ENCODE measurements at places on chromosomes 11 and 22.

GRCh38 chr11:13009921-13010748 is 1.0 kb downstream of the RASSF10 start:
- DNase-seq = no peak

- DNase-seq = no peak
Observed at GRCh38 chr11:107564877-107565218, 687 bp downstream of the ALKBH8 start.

DNA sequence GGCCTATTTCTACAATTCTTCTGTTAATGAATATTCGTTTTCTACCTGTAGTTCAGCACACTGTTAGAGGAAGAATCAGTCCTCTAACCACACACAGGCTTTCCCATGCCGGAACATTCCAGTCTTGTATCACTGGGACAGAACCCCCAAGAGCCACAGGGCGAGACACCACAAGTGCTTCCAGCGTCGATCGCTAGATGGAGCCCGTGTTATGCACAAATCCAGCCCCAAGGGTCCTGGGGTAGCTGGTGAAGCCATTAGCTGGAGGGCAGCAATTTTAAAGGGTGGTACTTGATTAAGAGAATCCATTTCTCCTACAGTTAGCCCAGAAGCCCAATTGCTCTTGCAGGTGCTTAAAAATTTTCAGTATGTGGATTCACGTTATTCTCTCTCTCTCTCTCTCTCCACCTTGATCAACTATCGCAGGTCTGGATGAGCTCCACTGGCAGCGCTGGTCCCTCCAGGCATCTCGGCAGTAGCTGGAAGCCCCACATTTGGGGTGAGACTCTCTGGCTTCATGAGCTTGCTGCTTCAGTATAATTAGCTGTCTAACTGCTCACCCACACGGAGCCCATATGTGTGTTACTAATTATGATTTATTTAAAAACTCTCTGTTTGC is 148.2 kb upstream of the SNX19 start:
- DNase-seq = peak; percentile 25

DNA sequence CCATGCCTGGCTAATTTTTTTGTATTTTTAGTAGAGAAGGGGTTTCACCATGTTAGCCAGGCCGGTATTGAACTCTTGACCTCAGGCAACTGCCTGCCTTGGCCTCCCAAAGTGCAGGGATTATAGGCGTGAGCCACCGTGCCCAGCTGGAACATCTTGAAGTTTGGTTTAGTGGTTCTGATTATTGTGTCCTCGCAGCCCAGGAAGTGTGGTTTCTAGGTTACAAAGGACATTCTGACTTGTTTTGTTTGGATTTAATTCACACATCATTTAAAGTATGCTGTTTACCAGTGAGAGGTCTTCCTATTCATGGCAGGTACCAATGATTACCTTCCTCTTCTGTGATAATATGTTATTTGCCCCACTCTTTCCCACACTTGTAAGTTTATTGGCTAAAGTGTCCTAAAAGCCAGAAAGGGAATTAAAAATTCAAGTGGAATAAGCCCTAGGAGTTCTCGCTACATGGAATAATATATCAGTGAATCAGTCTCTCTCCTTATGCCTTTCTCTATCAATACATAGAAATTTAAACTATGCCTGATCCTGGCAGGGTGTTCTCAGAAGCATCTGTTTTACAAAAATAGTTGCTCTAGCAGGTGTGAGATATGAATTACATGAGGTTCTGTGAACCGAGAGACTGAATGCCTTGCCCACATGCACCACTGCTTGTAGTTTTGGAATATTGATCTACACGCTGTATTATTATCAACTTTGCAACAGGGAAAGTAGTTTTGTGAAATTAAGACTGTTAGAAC is 263.1 kb downstream of the DDX10 start:
- no peak for DNase-seq
